ENCODE measurements at places on chromosomes 5 and 9.

- DNase-seq = no peak
Observed at GRCh38 chr5:95746722-95747679, 15.9 kb downstream of the RHOBTB3 start.

DNA sequence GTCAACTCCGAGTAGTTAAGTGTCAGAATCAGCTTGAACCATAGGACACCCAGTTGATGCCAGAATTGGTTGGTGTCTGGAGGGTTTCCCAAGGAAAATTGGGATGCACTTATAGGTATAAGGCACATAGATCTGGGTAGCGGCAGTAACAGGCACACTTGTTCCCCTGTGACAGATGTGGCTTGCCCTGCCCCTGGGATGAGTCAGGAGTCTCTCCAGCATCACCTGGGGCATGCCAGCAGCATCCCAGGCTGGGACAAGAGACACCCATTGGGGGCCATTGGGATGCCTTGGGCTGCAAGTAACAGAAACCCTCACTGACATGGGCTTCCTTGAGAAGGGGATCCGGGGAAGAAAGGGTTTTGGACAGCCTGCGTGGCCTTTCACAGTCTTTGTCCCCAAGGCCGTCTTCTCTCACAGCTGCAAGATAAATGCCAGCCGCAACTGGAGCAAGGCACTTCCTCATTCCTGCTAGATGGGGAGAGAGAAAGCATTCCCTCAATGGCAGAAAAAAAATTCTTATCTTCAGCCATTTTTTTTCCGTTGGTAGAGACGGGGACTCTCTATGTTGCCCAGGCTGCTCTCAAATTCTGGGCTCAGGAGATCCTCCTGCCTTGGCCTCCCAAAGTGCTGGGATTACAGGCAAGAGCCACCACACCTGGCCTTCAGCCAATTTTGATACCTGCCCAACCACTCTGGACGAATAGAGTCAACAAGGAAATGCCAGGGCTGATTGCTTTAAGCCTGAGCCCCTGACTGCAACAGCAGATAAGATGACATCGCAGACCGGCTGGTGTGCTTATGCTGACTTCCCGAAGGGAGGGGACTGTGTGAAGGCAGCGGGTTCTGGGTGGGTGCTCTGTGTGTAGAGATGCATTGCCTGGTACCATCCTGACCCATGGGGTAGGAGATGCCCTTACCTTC is 13.3 kb upstream of the RNF130 start:
- no peak for DNase-seq

- DNase-seq = no peak
Observed at GRCh38 chr5:10741661-10742060, 19.4 kb downstream of the DAP start.

DNA sequence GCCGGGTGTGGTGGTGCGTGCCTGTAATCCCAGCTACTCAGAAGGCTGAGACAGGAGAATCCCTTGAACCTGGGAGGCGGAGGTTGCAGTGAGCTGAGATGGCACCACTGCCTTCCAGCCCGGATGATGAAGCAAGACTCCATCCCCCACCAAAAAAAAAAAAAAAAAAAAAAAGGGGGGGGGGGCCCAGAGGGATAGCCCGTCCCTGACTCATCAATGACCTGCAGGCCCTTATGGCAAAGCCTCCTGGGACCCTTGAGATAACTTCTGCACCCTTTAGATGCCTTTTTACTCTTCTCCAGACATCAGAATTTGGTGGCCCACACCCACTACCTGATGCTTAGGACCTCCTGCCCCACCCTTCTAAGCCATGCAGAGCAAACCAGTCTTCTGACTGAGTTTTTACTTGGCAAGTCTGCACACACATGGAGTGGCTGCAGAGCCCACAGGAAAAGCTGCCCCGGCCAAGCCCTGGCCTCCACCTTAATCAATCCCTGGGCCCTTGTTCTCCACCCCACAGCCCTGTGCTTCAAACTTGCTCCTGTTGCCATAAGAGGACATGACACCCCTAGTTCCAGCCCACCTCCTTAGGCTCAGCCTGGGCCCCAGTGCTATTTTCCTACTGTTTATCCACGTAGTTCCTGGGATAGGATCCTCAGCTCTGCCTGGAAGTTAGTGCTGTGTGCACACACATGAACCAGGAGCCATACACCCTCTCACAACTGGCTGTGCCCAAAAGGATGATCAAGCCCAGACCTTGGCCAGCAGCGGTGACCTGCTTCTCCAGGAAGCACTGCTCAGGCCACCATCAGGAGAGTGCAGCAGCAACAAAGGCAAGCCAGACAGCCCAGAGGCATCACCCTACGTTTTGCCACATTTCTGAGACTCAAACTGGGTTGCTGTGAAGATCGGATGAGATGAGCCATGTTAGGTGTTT is 5.1 kb downstream of the MGAT1 start:
- DNase-seq = no peak

DNA sequence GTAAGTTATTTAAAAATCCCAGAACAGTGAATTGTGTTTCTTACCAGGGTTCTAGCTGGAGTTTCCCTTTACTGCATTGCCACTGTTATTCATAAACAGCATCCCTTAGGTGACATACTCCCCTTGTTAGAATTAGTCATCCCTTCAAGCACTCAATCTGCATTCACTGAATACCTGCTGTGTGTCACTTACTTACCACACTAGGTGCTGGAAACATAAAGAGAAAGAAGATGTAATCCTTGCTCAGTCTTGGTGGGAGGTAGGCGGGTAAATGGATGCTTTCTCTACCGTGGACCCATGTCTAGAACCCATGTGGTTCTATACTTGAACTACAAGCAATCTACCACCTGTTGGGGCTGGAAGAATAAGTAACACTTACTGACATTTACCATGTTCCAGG is 371.6 kb downstream of the KDM4C start:
- no peak for DNase-seq

DNA sequence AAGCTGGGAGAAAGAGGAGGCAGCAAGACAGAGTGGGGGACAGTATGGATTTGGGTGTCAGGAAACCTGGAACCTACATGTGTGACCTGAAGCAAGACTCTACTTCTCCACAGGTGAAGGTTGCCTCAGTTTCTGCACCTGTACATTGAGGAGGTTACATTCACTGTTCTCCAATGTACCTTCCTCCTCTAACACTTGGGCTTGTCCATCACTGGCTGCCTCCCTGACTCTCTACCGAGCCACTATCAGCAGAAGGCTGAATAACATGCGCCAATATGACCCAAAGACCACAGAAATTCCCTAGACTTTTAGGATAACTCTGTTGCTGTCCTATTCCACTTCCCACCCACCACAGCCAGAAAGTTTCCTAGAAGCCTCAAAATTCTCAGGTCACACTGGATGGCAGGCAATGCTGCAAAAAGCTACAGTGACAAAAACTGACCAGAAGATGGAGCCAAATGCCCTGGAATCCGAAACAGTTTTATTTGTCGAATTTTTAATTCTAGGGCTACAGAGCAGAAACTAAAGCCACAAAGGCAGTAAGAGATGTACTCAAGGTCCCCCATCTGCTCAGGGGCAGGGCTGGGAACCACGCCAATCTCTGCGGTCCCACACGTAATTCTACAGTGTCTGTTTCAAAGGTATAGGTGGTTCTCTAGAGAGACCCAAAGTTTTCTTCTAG is 64.4 kb downstream of the FAM114A2 start:
- DNase-seq = no peak

DNA sequence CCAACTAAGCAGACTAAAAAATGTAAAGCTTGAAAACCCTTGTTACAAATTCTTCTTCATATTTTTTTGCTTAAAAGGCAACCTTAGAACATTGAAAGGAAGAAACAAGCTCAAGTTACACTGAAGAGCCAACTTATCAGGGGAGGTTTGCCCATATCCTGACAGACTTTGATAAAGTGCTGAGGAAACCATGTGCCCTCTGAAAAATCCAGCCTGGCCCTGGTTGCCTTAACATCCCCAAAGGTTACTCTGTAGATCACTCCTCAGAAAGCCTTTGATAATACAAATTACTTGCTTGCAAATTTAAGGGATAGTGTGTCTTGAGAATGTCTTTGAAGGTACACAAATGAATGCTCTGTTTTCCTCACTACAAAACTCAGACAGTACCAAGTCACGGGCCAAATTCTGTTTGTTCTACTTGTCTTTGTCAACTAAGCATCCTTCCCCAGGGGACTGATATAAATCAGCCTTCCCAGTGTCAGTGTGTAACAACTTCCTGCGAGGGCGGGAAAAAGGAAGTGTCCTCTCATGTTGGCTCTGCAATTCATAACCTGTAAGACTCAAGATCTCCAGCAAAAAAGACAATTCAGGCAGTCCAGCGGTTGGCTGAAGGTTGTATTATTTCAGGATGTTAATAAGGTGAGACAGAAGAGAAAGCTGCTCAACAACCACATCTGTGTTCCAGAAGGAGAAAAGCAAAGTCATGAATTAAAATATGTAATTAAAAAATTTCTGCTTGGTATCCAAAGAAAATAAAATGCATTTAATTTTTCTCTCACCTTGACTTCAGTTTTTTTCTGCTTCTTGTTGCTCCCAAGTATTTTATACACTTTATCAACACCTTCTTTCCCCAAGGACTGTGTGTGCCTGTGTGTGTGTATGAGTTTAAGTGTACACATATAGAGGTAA is 199.9 kb downstream of the PIK3R1 start:
- DNase-seq = no peak

DNA sequence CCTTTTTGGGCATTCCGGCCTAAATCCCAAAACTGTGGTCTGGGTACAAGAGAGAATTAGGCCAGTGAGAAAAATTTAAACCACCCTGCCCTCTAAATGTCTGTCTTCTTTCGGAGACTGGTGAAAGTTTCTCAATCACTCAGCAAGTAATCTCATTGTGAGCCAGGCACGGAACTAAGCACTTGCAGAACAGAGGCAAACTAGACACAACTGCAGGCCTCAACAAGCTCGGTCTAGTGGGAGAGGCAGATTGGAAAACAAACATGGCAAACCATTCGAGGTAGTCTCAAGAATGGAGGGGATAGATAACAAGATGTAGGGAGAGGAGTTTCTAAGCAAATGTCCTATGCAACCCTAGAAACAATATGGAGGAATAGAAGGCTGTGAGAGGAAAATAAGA is 8.9 kb upstream of the C5orf58 start:
- DNase-seq = no peak

GRCh38 chr5:62341783-62342475 is 35.9 kb downstream of the KIF2A start:
- no peak for DNase-seq

GRCh38 chr5:171578049-171578828 is 158.8 kb downstream of the FGF18 start:
- DNase-seq = no peak

Measured in caudate nucleus (tissue), 63 donors.